ENCODE measurements at places on chromosomes 5 and 9. TPM values are rescaled to one million over a fixed set of nuclear protein-coding genes. Genes with fewer than 3 reads are reported as not detected.

DNA sequence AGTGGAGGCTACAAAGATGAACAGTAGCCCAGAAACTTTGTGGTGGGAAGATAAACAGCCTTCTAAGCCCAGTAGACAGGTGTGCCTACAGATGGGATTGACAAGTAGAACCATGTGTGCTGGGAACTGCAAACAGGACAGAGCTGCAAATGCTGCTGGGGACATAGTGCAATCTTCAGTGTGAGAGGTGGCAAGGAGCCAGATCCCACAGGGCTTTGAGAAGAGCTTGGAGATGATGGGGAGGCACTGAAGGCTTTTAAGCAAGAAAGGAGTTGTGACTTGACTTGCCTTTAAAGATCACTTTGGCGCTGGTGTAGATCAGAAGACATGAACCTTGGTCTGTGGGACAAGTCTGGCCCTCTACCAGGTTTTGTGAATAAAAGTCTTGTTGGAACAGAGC lies 675.2 kb downstream of the ACTL7B start:
- DNase-seq: no peak

Gene CER1
- not detected for total RNA-seq

Gene PLAC8L1
- not detected for total RNA-seq

Gene ARHGEF39
- total RNA-seq: 5.9 TPM

DNA sequence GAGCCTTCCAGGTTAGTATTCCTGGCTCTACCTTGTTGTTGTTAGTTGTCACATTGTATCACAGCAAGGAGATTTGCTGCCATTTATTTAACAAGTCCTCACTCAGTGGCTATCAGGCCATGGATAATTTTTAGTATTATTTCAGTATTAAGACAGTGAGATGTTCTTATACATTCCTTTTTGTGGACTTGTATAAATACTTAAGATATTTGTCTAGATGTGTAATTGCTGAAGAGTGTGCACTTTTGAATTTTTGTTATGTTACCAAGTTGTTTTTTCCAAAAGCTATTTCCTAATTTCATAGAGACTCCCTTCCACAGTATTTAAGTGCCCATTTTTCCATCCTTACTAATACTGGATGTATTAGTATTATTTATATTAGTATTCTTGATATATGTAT lies 22.0 kb downstream of the SLC36A1 start:
- no peak for DNase-seq

- DNase-seq: no peak
Measured at GRCh38 chr9:107868186-107868585, 378.6 kb upstream of the KLF4 start.

- DNase-seq: no peak
Measured at GRCh38 chr5:34648840-34649158, 7.3 kb upstream of the RAI14 start.

DNA sequence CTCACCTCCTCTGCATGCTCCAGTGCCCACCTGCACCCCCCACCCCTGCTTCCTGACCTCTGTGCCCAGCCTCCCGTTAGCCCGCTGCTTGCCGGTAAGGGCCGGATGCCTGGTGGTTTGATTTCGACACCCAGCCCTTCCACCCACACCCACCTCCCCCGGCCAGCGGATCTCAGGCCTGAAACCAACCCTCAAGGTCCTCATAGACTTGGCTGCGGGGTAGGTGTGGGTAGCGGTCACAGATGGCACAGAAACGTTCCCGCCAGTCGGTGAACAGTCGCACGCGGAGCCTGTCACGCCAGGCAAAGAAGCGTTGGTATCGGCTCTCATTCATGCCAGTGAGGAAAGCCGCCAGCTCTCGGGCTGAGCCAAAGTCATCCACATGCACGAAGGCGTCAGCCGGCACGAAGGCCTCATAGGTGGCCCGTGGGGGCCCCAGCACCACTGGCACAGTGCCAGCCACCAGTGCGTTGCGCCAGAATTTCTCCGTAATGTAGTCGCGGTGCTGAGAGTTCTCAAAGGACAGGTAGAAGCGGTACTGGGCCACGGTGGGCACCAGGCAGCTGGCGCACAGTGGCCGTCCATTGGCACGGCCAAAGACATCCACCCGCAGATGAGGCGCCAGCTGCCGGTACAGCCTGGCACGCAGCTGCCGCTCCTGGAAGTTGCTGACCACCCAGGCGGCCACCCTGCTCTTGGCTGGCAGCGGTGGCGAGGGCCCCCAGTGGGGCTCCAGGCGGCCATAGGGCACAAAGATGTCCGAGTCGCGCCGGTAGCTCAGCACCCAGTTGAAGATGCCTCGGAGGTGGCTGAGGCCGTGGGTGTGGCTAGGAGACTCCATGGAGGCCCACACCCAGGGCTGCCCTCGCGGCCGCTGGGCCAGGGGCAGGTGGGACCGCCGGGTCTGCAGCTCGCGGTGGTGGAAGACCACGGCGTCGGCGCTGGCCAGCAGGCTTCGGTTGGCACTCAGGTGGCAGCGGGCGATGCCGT lies 1.1 kb downstream of the FUT7 start:
- no peak for DNase-seq
